ENCODE measurements at places on chromosomes 13 and 19.

DNA sequence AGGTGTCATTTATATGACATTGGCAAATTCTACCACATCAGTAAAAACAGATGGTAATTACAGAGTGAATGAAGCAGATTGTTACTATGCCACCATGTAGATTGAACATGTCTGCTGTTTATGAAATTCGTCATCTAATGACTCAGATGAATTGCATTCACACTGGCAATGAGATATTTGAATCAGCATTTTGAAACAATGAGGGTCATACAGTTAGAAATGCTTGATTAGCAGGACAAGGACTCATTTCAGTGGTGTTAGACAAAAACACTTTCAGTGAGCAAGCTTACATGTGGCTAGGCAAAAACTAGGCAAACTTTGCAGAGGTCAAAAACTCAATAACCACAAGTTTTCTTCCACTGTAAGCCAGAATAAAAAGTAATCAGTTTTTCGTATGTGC lies 1165.0 kb downstream of the SLITRK1 start:
- DNase-seq, result no peak

- DNase-seq, result no peak
Measured at GRCh38 chr13:93398167-93399035, 171.8 kb downstream of the GPC6 start.

GRCh38 chr13:50721672-50721992 lies 121.9 kb downstream of the DLEU7 start:
- no peak for DNase-seq

DNA sequence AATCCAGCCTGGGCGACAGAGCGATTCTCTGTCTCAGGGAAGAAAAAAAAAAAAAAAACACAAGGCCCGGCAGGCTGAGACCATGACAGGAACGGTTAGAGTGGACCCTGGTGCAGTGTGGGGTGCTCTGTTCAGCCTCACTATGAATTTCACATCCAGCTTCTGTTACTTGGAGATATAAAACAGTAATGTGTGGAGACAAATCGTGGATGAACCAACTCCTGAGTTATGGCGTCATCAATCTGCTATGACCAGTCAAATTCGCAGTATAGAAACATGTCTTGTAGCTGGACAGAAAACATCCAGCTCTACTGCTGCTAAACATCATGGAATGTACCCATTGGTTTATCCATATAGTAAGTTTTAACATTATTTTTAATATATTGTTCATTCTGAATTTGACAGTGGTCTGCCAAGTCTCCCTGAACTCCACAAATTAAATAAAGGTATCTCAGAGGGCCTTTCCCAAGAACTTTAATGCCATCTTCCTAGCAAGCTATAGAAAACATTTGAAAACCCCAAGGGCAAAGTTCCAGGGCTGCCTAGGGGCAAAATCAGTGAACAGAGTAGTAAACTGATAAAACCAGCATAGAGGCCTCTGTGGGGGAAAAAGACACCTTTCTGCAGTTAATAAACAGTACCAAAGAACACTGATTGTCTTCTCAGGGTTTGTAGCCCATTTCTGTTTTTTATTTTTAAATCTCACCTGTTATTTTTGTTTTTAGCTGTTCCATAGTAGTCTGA lies 75.8 kb downstream of the LRCH1 start:
- DNase-seq, result no peak

GRCh38 chr13:113883921-113884804 lies 20.3 kb upstream of the GAS6 start:
- DNase-seq, result no peak

- DNase-seq, result no peak
Measured at GRCh38 chr19:49676136-49676783, 811 bp upstream of the PRMT1 start.

DNA sequence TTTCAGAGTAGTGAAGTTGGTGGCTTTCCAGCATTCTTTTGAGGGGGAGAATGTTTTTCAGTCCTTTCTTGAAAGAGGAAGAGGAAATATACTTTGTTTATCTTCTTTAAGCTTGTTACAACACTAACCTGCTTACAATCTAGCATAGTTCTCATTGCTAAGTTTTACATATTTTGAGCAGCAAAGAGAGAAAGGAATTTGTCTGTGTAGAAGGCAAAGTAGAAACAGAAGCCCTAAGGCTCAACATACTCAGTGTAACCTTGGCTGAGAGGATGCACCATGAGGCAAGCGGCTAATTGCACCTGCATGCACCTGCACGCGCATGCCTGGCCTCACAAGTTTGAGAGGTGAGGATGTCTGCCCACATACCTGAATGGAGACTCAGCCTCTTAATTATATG lies 2.2 kb downstream of the FRY start:
- no peak for DNase-seq

DNA sequence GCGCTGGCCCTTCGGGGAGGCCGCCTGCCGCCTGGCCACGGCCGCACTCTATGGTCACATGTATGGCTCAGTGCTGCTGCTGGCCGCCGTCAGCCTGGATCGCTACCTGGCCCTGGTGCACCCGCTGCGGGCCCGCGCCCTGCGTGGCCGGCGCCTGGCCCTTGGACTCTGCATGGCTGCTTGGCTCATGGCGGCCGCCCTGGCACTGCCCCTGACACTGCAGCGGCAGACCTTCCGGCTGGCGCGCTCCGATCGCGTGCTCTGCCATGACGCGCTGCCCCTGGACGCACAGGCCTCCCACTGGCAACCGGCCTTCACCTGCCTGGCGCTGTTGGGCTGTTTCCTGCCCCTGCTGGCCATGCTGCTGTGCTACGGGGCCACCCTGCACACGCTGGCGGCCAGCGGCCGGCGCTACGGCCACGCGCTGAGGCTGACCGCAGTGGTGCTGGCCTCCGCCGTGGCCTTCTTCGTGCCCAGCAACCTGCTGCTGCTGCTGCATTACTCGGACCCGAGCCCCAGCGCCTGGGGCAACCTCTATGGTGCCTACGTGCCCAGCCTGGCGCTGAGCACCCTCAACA lies 1.2 kb downstream of the F2RL3 start:
- no peak for DNase-seq

DNA sequence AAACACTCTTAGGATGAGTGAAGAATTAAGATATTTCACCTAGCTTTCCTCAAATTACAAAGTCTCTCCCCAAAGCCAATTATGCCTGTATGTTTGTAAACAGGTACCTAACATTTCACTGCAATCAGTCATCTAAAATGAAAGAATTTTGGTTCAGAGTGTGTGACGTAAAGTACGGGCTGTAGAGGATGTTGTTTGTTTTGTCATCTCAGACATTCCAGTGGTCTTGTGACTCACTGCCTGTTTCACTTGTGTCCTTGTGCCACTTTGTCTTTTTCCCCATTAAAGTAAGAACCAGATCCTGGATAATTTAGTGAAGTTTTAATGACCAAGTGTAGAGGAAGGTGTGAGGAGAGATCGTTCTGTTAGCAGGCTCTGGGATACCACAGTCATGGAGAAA lies 28.6 kb upstream of the EID2 start:
- DNase-seq, result no peak

DNA sequence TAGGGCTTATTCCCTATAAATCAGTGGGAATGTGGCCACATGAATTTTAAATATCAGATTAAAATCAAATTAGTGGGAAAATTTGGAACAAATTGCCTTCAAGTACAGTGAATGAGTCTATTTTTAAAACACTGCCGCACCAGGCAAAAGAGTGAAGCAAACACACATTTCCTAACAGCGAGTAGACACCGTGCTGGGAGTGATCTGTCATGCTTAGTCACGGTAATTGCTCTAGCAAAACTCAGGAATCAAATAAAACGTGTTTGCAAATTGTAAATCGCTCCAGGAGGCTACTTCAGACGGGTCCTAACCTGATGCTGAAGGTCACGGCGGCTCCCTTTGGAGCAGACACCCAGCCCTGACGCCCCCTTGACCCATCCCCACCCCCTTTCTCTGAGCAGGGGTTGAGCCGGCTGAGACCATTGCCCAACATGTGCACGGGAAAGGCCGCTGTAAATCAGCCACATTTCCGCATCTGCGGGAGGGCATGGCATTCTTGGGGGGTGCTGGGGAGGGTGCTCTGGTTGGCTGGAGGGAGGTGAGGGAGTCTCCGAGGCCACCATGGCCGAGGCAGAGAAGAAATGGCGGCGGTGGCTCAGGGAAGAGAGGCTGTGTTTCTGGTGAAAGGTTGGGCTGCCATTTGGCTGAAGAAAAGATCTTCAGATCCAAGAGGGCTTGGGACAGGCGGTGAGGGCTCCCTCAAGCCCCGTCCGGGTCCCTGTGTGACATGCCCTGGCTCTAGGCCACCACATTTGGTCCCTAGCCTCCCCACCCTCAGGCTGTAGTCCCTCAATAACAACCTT lies 8.9 kb downstream of the CEBPA start:
- DNase-seq, result no peak

DNA sequence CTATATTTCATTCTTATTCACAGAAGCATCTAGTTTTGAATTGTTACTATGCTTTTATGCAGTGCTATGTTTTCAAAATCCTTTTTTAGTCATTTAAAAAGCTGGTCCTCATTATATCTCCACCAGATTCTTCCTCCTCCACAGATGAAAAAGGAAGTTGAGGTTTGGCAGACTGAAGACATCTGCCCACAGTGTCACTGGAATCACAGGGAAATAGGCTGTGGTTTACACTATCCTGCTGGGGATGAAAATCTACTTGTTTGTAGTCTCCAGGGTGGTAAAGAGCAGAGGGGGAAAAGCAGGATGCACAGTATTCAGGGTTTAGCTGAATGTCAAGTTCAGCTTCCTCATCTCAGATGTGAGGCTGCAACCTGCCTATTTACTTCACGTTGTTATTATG lies 351.2 kb downstream of the DNAJC15 start:
- DNase-seq, result no peak

DNA sequence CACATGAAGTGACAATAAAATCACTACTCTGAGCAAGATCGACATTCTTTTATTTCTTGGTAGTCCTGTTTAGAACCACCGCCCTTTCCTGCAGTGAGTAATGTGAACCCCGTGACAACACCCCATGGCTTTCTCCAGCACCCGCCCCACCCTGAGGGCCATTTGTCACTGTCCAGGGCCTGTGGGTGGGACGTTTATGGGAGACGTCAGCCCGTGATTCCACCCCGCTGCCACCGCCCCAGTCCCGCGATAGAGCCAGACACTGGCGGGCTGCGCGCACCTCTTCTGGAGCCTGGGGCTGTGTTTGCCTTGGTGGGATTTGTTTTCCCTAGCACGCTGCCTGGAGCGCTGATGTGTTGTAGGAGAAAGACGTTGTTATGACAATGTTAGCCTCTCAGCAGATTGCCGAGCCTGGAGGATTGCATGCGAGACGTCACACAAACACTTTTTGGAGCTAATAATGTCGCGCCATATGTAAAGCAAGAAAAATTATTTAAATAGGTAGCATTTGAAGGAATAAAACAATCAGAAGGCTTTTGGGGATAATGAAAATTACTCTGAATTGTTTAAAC lies 263.7 kb downstream of the TEX29 start:
- DNase-seq, result no peak

DNA sequence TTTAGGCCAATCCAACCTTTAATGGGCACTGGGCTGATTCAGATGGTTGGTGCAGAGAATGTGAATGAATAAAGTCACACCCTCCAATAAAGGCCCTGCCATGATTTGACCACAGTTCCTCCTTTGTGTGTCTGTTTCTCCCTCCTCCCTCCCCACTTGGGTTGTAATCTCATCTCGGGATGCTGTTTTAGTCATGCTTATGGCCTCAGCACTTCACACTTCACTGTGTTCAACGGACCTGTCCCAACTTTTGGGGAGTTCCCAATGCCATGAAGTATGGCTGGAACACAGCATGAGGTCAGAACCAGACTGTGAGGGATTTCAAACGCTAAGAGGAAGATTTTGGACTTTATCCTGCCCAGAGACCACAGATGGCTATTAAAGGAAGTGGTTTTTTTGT lies 5.6 kb upstream of the RAB8A start:
- no peak for DNase-seq

DNA sequence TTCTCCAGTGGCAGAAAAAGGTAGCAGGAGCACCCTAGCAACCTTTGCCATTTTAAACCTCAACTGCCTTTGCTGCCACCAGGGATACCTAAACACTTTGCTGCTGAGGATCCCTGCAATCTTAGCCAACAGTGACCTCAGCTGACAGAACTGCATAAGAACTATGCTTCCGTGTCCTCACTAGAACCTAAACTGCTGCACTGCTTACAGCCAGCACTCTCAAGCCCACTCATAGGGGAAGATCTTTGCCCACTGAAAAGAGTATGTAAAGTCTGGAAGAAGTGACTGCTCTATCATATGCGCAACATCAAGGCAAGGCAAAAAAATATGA lies 270.0 kb upstream of the PCDH20 start:
- no peak for DNase-seq

- no peak for DNase-seq
Measured at GRCh38 chr13:42821437-42821836, 40.1 kb downstream of the FAM216B start.

DNA sequence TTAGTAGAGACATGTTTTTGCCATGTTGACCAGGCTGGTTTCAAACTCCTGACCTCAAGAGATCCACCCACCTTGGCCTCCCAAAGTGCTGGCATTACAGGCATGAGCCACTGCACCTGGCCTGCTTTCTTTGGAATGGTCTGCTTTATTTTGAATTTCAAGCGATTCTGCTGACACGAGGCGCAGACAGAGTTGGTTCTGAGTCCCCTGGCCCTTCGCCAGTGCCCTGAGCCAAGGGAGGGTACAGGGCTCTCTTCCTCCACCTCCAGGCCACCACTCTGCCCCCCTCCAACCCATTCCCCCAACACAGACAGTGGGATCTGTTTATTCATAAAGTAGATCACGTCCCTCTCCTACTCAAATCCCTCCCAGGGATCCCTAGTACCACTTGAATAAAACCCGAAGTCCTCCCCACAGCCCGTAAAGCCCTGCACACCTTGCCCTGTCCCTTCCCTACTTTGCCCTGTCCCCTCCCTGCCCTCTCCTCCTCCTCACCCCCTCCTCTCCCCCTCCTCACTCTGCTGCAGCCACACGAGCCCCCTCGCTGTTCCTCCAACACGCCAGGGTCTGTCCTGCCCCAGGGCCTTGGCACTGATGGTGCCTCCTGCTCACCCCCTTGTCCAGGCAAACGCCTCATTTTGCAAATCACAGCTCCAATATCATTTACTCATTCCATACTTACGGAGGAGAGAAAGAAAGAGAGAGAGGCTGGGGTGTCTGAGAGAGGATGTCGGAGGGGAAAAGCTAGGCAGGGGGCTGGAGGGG lies 22.4 kb downstream of the ZNRF4 start:
- no peak for DNase-seq

DNA sequence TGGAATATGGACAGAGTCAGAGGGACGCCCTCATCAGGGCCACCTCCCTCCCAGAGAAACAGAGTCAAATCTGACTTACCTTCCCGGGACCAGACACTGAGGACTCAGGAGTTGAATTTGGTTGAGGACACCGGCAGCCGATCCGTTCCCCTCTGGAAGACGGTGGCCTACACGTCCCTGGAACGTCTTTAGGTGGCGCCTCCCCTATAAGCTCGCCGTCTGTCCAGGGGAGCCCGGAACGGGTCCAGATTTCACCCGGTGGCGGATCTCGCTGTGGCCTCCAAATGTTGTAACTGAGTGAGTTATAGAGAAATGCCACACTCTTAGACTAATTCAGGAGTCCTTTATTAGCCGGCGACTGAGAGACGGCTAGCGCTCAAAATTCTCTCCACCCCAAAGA lies 9.0 kb downstream of the TNFSF14 start:
- DNase-seq, result no peak

GRCh38 chr19:38036707-38037611 lies 130.0 kb downstream of the SIPA1L3 start:
- no peak for DNase-seq

Measured in NCI-H1417 treated with DMSO at 0.1 percent for 48 hours (cell line).